A549 treated with DMSO at 1 μM for 4 hours (cell line): ENCODE measurements at places on chromosomes 1 and 21. TPM values are rescaled to one million over a fixed set of nuclear protein-coding genes. Genes with fewer than 3 reads are reported as not detected.

The OR6P1 gene
- total RNA-seq = not detected in 5 replicates

The NGF gene
- 4.2 to 6.5 TPM (median 4.4 TPM) in 5 replicates for total RNA-seq

The TRMT13 gene
- 6.0 to 9.4 TPM (median 8.5 TPM) in 5 replicates for total RNA-seq

The NEXN gene
- 4.6 to 7.1 TPM (median 5.1 TPM) in 5 replicates for total RNA-seq

The CHML gene
- 7.4 to 11.1 TPM (median 10.5 TPM) in 5 replicates for total RNA-seq

The RXFP4 gene
- total RNA-seq = not detected in 5 replicates

The CYYR1 gene
- not detected in 5 replicates for total RNA-seq

The ZNF697 gene
- total RNA-seq = 1.8 to 2.2 TPM (median 1.9 TPM) in 5 replicates

The INSRR gene
- not detected in 5 replicates for total RNA-seq

The KLHL20 gene
- 10.8 to 12.8 TPM (median 12.4 TPM) in 5 replicates for total RNA-seq

The MYCL gene
- 1.1 to 1.6 TPM (median 1.3 TPM) in 5 replicates for total RNA-seq

The TMEM69 gene
- total RNA-seq = 18.7 to 19.8 TPM (median 19.2 TPM) in 5 replicates

The CATSPERE gene
- total RNA-seq = 0.05 to 0.23 TPM (median 0.09 TPM) in 4 of 5 replicates, not detected in the other

The KLHDC8A gene
- 0.36 to 0.81 TPM (median 0.58 TPM) in 5 replicates for total RNA-seq

The CD5L gene
- not detected in 5 replicates for total RNA-seq
